ENCODE measurements at places on chromosomes 1 and 21.

GRCh38 chr1:246151796-246152434 is 355.2 kb downstream of the SMYD3 start:
- no peak for DNase-seq

GRCh38 chr1:192724670-192725069 is 84.2 kb upstream of the RGS2 start:
- DNase-seq: peak; percentile 22

DNA sequence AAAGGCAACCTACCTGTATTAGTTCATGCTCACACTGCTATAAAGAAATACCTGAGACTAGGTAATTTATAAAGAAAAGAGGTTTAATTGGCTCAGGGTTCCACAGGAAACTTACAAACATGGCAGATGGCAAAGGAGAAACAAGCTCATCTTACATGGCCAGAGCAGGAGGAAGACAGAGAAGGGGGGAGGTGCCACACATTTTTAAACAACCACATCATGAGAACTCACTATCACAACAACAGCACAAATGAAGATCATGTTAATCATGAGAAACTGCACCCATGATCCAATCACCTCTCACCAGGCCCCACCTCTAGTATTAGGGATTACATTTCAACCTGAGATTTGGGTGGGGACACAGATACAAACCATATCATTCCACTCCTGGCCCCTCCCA is 90.6 kb upstream of the KCTD3 start:
- no peak for DNase-seq

- DNase-seq: no peak
Observed at GRCh38 chr1:224198572-224198971, 15.5 kb downstream of the DEGS1 start.

GRCh38 chr1:101187297-101187696 is 49.5 kb upstream of the S1PR1 start:
- no peak for DNase-seq

GRCh38 chr1:9128166-9128519 is 759 bp downstream of the GPR157 start:
- no peak for DNase-seq

DNA sequence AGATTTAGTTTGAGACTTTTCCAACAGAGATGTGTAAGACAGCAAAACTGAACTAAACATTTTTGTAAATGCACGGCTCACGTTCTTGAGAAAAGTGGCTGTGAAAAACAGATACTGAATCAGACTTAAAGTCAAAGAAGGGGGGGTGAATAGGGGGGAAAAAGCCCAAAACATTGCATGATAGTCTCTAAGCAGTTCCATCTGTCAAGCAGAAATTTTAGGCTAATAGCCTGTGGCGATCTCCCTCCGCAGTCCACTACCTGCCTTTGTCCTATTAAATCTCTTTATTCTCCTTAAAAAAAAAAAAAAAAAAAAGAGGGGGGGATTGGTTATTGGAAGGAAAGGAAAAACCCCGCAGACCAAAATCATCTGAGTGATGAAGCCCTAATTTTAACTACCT is 217.6 kb upstream of the NFIA start:
- DNase-seq: no peak

- DNase-seq: no peak
Observed at GRCh38 chr1:246221485-246222255, 285.4 kb downstream of the SMYD3 start.

- no peak for DNase-seq
Observed at GRCh38 chr1:211644653-211645052, 30.8 kb downstream of the NEK2 start.

DNA sequence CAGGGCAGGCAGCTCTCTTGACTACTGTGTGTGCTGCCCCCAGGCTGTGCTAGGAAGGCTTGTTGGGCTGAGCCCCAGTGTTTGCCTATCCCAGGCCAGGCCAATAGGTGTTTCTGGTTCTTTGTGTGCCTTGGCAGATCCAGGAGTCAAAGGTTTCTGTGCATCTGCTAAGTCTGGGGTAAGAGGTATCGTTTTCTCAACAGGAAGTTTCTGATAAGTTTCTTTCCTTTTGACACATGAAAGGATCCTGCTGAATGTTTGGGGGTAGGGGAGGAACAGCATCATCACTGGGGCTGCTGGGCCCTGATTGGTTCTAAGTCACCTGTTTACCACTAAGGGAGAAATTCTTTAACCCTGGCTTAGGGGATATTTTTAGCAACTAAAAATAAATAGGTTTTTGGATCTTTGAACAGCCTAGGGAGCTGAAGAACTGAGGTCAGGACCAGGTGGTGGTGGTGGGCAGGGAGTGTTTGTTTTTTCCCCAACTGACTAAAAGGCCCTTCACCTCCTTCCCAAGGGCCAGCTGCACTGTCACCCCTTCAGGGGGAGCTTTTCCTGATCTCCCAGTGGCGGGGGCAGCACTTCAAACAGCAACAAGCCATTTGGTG is 85.1 kb downstream of the KCNN3 start:
- DNase-seq: no peak

- no peak for DNase-seq
Observed at GRCh38 chr1:208237241-208237640, 6.9 kb downstream of the PLXNA2 start.

- DNase-seq: peak; percentile 73
Observed at GRCh38 chr1:236035681-236036101, 29.2 kb downstream of the NID1 start.

DNA sequence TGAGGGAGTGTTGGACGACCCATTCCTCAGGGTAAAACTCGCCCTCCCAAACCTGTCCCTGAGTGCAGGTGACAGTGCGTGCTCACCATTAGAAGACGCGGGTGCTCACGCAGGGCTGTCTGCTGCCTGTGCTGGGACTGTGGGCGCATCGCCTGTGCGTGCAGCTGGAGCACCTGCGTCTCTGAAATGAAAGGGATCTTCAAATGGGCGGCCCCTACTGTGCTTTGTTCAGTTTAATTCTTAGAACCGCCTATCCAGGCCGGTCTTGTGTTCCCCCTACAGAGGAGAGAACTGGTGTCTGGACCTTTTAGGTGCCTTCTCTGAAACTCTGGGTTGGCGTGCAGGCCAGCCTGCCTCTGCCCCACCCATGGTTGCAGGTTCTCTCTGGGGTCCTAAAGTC is 125.8 kb downstream of the PCBP3 start:
- DNase-seq: no peak

DNA sequence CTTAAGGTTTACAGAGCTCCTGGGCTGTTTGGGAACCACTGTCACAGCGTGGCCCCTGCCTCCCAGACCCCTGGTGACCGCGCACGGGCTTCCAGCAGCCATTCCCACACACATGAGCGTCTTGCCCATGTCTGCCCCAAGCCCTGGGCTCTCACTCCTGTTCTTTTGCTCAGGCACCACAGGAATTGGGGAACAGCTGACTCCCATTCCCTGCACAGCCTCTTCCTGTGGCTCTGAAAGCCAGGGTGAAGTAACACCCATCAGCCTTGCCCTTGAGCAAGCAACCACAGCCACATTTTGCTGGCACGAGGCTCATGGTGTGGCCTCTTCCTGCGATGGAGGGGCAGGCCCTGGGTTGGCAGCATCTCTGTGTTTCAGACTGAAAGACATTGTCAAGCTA is 14.3 kb upstream of the GPR157 start:
- peak; percentile 89 for DNase-seq

- peak; percentile 49 for DNase-seq
Observed at GRCh38 chr21:44337449-44337848, 1.7 kb downstream of the CFAP410 start.

GRCh38 chr1:203518541-203518940 is 24.6 kb downstream of the OPTC start:
- DNase-seq: no peak

- DNase-seq: no peak
Observed at GRCh38 chr1:209746451-209747165, 9.2 kb upstream of the TRAF3IP3 start.

- DNase-seq: no peak
Observed at GRCh38 chr1:114274621-114275317, 121.1 kb upstream of the SYT6 start.
